Fibroblast of villous mesenchyme (primary cell): ENCODE measurements at places on chromosomes 7 and 10.
A peak's percentile ranks its signal among the peaks of the same experiment; 100 is the strongest.

GRCh38 chr10:94217411-94217810 is 145.3 kb downstream of the NOC3L start:
- DNase-seq, result no peak

DNA sequence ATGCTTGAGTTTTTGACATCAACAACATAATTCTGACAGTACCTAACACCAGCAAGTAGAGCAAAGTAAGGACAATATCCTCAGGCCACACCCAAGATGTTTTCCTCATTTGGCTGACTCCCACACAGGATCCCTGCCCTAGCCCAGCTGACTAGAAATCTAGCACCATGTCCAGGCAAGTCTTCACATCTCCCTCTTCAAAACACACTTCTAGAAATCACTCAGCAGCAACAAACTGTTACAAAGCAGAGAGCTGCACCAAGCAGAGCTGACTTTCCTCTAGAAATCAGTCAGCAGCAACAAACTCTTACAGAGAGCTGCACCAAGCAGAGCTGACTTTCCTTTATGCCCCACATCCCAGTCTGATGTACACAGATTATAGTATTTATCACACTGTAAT is 7.7 kb downstream of the TMEM168 start:
- DNase-seq, result peak; percentile 44

GRCh38 chr7:127474457-127474856 is 81.9 kb upstream of the ZNF800 start:
- peak; percentile 5 for DNase-seq

- no peak for DNase-seq
Measured at GRCh38 chr10:92027141-92027540, 103.6 kb downstream of the BTAF1 start.

- peak; percentile 20 for DNase-seq
Measured at GRCh38 chr10:27383595-27384542, 120.2 kb upstream of the RAB18 start.

- DNase-seq, result no peak
Measured at GRCh38 chr10:119651514-119652360, 557 bp downstream of the BAG3 start.

- peak; percentile 36 for DNase-seq
Measured at GRCh38 chr7:39688611-39689480, 65.5 kb downstream of the RALA start.

- no peak for DNase-seq
Measured at GRCh38 chr7:124009321-124009720, 23.5 kb downstream of the TMEM229A start.

- no peak for DNase-seq
Measured at GRCh38 chr7:152402384-152403250, 33.2 kb downstream of the KMT2C start.

- DNase-seq, result no peak
Measured at GRCh38 chr7:148031019-148031418, 559.5 kb upstream of the C7orf33 start.

- no peak for DNase-seq
Measured at GRCh38 chr10:76657337-76658012, 980.1 kb downstream of the KCNMA1 start.

GRCh38 chr7:87426160-87426559 is 49.3 kb downstream of the ABCB4 start:
- no peak for DNase-seq

DNA sequence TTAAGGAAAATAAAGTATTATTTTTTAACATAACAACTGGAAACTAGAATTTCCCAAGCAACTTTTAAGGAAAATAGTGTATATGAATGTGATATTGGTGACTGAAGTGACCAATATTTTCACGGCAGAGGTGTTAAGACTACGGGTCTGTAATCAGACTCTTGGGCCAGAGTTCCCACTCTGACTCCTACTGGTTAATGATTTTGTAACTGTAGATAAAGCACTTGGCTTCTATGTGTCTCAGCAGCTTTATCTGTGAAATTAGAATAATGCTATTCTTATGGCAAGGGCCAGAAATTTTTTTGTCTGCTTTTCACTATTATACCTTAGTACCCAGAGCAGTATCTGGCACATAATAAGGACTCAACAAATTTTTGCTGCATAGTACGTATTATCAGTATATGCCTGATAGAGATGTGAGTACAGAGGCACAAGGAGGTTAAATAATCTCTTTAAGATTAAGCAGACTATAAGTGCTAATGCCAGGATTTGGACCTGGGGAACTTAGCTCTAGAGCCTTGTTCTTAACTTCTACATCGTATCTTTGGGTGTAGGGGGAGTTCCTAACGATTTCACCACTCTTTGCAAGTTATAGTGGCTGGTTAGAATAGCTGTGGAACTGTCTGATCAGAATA is 186.1 kb upstream of the SLC26A5 start:
- no peak for DNase-seq

DNA sequence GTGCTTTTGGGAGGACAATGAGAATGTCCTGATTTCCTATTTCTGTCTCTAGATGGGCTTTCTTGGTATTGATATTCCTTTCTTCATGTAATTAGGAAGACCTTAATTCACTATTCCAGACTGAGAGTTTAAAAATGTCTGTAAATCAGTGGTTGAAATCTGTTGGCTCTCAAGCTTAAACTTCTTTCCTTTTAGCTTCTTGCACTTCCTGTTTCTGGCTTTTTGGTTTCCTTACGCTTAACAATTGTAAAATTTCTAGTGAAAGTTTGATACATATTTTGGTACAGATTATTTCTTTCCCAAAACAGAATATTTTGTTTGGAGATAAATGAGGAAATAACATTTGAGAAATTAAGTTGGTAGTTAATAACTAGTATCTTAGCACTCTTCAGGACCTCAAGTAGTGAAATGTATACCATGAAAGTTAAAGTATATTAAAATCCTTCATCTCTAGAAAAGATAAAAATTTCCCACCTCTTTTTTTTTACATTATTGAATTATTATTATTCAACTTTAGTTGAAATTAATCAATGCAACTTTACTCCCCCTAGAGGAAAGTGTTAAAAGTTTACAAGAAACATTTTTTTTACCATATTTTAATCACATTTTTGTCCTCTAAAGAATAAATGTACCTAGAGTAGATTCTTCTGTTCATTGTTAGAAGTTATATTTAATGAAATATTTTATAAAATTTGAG is 137.2 kb downstream of the PHTF2 start:
- DNase-seq, result no peak

DNA sequence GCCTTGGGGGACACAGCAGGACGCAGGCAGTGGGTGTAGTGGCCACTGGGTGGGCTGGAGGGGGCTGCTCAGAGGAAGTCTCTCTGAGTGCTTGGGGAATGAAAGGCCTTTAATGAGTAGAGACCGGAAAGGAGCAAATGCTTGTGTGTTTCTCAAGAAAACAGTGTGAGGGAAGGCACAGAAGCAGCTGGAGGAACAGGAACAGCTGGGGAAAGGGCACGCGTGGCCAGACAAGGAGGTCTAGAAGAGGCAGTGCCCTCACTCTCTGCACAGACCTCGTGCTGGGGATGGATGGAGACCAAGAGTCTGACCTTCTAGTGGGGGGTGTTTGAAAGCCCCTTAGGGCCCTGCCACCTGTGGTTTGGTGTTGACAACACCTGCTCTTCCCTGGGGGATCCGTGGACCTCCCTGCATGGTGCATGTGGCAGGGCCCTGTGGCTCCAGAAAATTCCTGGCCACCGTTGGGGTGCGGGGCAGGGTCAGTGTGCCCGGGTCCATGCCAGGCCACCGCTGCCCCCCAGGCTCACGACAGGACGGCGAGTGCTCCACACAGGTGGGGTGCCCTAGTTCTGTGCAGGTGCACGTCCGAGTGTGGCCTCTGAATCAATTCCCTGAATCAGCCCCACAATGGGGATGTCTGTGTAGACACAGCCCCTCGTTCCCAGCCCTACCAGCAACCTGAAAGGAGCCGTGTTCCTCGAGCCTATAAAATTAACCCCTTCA is 25.9 kb upstream of the FAM20C start:
- DNase-seq, result peak; percentile 25

DNA sequence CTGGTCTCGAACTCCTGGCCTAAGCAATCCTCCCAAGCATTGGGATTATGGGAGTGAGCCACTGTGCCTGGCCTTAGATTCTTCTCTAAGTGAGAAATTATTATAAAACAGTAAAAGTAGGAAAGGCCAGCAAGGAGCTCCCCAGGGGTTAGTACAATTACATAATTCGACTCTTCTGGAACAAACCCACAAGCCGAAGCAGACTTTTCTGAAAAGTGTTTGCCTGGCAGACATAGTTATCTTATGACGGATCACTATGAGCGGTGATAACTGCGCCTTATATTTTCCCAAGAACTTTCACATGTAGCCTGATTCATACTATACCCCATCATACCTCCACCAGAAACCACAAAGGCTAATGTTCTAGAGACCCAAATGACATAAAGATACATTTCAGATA is 30.2 kb upstream of the SH3PXD2A start:
- peak; percentile 24 for DNase-seq

GRCh38 chr10:101562231-101562630 is 25.8 kb downstream of the POLL start:
- DNase-seq, result no peak

GRCh38 chr7:156038345-156038744 is 226.1 kb upstream of the SHH start:
- no peak for DNase-seq

DNA sequence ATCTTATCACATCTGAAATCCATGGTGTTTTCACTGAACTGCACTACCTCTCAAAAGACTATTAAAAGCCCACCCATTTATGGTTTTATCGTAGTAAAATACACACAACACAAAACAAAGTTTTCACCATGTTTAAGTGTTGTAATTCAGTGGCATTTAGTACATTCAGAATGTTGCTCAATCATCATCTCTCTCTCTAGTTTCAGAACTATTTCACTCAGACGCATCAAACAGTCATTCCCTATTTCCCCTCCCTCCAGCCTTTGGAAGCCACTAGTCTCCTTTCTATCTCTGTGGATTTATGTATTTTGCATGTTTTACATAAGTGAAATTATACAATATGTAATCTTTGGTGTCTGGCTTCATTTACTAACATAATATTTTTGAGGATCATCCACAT is 332.6 kb downstream of the TNS3 start:
- no peak for DNase-seq

- DNase-seq, result no peak
Measured at GRCh38 chr10:116109481-116109880, 163.5 kb downstream of the GFRA1 start.

GRCh38 chr7:135208102-135208793 is 3.1 kb downstream of the WDR91 start:
- no peak for DNase-seq

- peak; percentile 62 for DNase-seq
Measured at GRCh38 chr7:79407351-79407750, 46.1 kb downstream of the MAGI2 start.

DNA sequence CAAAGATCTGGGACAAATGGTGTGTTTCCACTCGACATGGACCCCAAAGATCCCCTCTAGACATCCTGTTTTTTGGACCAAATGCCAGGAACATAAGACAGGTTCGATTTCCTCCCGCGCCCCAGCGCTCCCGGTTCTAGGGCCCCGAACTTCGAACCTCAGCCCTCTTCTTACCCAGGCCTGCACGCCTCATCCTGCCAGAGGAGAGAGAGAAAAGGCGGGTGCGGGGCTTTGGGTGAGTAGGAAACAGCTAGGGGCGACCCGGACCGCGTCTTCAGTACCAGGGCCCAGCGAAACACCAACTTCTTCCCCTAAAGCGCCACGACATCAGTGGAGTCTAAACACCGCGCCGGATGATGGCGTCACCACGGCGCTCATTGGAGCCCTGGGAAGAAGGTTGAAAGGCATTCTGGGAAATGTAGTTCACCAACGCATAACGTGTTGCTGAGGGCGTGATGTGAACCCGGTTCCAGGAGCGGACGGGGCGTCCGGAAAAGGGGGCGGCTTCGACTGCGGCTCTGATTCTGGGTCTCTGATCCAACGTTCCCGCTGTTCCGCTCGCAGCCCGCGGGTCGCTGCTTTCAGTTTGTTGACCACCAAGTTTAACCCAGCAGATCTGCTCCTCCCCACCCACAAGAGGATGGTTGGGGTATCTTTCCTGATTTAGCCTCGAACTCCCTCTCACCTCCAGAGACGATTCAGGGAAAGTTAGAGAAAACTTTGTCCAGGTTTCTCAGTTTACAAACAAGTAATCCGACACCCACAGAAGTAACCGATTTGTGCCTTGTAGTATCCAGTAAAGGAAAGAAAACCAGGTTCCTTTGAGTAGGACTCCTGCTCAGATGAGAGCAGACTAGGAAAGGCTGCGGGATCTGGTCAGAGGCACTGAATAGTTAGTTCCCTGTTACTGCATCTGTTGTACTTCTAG is at the start of gene BET1:
Gene BET1, minus strand, starts transcription at position 332 of the 928 bp plus-strand sequence. Its CDS starts 139 bp downstream, at position 193.
- peak; percentile 98 for DNase-seq

DNA sequence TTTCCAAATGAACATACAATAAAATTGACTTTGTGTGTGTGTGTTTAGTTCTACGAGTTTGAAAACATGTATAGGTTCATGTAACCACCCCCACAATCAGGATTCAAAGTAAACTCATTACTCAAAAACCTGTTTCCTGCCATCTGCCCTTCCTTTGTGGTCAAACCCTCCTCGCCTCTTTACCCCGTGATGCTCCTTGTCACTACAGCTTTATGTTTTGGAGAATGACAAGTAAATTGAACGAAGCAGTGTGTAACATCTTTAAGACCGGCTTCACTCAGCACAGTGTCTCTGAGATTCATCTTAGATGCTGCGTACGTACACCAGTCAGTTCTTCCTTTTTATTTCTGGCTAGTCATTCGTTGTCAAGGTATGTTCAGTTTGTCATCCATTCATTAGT is 54.6 kb upstream of the MKI67 start:
- DNase-seq, result no peak

DNA sequence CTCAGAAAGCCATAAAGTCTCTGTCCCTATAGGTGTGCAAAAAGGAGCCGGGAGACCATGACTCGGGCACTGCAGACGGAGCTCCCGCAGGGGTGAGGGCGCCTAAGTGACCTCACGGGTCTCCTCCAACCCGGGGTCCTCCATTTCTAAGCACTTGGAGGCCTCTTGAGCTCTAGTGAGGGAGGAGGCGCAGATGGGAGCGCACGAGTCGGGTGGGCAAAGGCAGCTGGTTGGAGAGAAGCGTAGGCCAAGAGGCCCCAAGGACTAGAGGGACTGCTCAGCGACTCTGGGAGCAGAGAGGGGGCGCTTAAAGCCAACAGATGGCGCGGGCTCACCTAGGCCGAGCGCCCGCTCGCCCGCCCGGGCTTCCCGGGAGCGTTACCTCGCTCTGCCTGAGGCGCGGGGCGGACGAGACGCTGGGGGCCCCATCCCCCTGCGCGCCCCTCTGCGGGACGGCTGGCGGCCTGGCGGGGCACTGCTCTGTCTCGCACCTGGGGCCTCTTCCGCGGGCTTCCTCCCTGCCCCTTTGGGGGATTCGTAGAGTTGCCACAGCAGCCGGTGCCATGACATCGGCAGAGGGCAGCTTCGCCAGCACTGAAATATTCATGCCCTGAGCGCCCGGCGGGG is 523 bp upstream of the CDH23 start:
- no peak for DNase-seq

GRCh38 chr10:16020836-16021235 is 160.5 kb upstream of the MINDY3 start:
- no peak for DNase-seq

- DNase-seq, result no peak
Measured at GRCh38 chr7:37236906-37237305, 211.8 kb downstream of the ELMO1 start.

DNA sequence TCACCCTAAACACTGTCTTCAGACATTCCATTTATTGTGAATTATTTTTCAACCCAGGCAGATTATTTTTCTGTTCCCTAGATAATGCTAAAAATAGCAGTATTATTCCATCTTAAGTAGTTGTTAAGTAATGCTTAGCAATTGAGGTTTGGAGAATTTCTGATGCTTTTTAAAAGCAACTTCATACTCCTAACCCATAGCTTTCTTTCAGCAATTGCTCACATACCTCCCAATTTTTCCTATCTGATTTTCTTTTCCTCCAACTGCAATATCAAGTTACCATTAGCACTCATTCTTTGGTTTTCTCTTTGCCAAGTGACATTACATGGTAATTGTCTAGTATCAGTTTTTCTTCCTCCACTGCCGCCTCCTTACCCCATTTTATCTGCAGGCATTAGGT is 104.7 kb downstream of the GPR85 start:
- no peak for DNase-seq
